Activated CD4-positive, alpha-beta T cell treated with anti-CD3 and anti-CD28 coated beads, Interleukin-2, amount 50 U/mL, for 4 hours (primary cell): ENCODE measurements at places on chromosomes 4 and X.

- DNase-seq = no peak
These were observed 777.7 kb downstream of the STIM2 start for GRCh38 chr4:27638163-27638915.

- DNase-seq = no peak
These were observed 112.7 kb downstream of the ASMT start for GRCh38 chrX:1727531-1728027.

- no peak for DNase-seq
These were observed 76.3 kb upstream of the SHOX start for GRCh38 chrX:554271-554670.

- DNase-seq = no peak
These were observed 186.3 kb upstream of the FTHL17 start for GRCh38 chrX:31258166-31258565.

DNA sequence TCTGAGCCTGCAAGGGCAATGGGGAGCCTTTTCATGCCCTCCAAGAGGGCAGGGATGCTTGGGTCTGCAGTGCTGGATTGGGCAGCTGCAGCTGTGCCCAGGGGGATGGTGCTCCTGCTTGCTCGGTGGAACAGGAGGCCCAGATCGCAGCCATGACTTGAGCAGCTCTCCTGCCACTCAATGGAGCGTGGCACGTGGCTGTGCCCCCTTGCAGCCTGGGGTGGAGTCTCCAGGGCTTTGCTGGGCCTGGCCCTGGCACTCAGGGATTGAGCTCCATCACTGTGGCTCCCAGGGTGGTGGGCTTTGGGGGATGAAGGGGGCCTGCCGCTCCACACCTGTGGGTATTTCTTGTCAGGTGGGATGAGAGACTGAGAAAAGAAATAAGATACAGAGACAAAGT lies 53.4 kb upstream of the IBSP start:
- no peak for DNase-seq

DNA sequence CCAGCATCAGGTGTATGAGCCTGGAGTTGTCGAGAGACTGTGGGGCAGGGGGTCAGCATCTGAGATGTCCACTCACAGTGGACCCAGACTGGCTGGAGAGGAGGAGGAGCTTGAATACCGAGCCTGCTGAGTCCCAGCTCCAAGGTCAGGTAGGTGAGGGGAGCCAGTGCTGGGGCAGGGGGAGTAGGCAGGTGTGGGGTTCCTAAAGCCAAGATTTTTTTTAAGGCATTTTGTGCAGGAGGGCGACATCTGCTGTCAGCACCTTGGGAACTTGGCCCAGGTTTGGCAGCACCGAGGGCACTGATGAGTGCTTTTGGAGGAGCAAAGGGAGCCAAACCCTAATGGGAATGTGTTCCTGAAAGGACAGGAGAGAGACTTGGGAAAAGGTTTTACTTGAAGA lies 64.2 kb upstream of the MSANTD1 start:
- no peak for DNase-seq

DNA sequence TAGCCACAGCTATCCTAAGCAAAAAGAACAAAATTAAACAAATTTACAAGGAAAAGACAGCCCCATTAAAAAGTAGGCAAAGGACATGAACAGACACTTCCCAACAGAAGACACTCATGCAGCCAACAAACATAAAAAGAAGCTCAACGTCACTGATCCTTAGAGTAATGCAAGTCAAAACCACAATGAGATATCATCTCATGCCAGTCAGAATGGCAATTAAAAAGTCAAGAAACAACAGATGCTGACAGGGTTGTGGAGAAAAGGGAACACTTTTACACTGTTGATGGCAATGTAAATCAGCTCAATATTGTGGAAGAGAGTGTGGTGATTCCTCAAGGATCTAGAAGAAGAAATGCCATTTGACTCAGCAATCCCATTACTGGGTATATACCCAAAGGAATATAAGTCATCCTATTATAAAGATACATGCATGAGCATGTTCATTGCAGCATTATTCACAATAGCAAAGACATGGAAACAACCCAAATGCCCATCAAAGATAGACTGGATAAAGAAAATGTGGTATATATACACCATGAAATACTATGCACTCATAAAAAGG lies 163.0 kb upstream of the TET2 start:
- DNase-seq = no peak

DNA sequence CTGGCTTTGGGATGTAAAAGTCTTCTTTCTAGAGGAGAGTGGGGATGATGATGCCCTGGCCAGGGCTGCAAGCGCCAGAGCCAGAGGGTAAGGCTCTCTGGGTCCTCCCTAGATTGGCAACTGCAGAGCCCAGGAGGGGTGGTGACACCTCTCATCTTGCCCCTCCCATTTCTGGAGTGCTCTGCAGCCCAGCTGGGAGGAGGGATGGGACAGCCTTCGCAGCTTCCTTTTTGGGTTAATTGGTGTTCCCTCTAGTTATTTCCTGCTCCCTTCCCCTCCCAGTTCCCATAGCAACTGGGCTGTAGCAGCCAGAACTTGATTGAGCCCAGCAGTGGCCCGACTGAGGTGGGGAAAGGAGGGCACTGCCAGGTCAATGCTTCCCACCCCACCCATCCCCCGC lies 19.2 kb downstream of the NALF2 start:
- DNase-seq = no peak

DNA sequence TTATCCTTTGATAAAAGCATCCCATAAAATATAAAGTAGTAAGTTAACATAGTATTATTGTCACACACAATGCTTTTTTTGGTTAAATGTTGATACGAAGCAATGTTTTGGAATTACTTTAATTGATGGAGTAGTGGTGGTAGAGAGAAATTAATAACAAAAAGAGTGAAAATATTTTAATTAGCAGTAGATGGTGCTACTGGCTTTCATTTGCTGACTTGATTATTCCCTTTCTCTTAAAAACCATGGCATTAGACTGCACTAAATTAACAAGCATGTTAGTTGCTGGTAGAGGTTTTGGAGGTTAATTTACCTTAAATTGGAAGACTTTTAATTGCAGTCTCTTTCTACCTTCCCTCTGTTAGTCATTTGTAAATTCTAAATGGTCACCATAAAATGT lies 8.9 kb upstream of the DCK start:
- DNase-seq = no peak

DNA sequence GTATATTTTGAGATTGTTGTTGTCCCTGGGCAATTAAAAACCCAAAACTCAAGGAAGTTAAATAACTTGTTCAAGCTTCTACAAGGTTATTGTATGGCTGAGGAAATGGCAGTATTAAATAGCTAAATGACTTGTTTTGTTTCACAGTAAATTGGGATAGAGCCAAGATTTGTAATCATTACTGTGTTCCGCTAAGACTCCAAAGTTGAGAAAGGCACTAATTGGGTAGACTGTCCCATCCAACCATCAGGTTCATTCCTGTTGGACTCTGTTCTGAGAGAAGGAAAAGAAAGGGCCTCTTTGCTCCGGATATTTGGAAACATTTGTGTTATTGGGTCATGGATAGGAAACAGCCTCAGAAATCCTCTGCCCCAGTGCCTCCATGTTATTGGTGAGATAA lies 82.2 kb downstream of the DCLK2 start:
- DNase-seq = no peak

DNA sequence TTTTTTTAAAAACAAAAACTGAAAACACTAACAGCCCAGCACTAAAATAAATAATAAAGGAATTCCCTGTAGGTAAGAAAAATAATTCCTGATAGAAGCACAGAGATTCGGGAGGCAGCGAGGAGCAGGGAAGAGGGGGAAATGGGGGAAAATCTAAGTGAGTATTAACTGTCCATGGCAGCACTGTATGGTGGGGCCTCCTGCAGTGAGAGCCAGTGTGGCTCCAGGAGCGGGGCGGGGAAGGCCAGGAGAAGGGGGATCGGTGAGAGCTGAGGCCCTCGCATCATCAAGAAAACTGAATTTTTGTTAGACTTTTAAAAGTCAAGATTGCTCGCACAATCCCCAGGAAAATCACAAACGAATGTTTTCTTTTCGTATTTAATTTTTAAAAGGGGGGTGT lies 14.1 kb downstream of the RNF212 start:
- no peak for DNase-seq

GRCh38 chr4:39514888-39515401 lies 12.3 kb downstream of the UGDH start:
- DNase-seq = no peak

DNA sequence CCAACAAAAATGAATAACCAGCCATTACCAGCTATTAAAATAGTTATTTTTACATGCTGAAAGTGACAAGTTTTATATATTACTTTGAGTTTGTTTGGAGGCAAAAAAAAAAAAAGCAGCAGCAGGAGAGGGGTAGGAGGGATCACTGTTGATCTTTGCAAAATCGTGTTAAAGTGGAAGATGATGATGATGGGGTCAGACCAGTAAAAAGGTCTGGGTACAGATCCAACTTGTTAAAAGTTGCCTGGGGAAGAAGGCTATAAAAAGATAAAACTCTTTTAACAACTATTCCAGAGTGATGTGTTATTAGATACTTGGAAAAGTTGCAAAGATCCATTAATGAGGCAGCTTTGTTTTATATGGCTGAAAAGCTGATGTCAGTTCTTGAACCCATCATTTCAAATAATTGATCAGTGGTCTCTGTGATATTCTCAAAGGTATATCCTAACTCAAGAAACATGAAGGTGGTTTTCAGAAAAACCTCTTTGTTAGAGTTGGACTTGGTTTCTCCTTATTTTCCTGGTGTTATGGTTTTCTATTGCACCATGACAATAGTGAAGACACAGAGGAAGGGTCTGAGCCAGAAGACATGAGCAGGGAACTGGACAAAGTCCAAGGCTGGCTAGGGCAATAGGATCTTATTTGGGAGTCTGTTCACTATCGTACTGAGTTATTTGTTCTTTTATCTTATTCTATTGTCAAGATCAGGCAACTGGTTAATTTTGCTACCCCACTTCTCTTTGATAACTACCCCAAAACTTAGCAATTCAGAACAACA lies 44.8 kb downstream of the EDNRA start:
- DNase-seq = no peak

DNA sequence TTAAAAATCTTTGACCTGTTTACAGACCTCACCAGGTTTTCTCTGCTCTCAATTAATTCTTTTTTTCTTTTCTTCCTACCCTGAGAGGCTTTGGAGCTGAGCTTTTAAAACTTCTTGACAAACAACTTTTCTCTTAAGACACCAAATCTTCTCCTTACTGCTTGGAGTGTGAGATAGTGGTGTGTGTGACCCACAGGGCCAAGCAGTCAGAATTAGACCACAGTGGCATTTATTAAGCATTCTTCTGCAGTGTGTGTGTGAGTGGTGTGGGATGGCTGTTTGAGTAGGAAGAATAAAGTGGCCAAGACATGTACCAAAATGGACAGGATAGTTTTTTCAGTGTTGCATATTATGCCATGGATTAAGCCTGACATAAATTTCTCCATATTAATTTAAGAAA lies 665.1 kb downstream of the RAPGEF2 start:
- DNase-seq = no peak

DNA sequence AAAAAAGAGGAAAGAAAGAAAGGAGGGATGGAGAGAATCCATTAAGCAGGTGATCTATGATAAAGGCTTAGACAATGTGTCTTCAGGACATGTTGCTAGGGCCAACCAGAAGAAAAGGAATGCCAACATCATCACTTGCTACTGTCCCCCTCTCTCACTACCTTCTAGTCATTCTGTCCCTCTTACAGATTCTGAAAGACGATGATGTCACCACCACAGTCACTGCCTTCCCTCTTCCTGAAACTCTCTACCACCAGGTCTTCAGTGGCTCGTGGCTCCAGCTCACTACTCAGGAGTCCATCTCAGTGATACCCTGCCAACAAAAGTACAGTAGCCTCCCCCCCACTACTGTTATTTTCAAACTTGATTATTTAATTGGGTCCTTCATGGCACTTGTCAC lies 64.0 kb downstream of the KCNIP4 start:
- no peak for DNase-seq

GRCh38 chrX:27860337-27860736 lies 52.5 kb downstream of the MAGEB10 start:
- DNase-seq = no peak

- no peak for DNase-seq
These were observed 15.1 kb upstream of the GABRA2 start for GRCh38 chr4:46404981-46405380.

DNA sequence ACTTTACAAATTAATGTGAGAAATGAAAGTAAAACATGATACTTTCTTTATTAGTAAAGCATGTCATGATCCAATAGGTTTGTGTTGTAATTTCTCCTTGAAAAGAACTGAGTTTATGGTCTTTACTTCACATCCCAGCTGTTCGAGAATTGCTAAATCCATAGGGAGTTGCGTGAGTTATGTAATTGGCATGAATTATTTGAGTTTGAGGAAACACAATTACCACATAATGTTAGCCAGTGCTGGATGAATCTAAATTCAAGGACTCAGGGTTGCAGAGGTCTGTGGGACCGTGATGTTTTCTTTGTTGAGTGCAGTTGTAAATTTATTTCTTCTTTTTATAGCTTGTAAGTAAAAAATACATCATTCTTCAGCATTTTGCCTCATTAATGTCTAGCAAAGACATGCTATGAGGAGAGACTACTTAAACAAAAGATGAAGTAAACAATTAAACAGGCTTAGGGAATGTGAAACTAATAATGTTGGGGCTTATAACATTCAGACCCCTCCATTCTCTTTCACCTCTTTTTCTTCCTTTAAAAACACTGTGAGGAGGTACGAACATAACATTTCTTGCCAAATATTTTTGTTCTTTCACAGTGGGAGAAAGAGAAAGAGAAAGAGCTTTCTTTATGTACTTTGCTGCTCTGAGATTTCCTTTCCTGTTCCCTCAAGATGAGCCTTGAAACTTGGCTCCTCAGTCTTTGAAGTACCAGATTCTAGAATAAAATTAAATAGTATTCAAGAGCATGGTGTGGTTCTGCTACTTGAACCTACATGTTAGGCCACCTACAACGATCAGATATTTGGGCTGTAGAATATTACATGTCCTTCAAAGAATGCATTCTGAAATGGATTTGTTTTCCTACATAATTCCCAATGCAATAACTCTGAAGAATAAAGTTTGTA lies 159.6 kb upstream of the ANK2 start:
- DNase-seq = no peak
